ENCODE measurements at places on chromosomes 12 and 14.

DNA sequence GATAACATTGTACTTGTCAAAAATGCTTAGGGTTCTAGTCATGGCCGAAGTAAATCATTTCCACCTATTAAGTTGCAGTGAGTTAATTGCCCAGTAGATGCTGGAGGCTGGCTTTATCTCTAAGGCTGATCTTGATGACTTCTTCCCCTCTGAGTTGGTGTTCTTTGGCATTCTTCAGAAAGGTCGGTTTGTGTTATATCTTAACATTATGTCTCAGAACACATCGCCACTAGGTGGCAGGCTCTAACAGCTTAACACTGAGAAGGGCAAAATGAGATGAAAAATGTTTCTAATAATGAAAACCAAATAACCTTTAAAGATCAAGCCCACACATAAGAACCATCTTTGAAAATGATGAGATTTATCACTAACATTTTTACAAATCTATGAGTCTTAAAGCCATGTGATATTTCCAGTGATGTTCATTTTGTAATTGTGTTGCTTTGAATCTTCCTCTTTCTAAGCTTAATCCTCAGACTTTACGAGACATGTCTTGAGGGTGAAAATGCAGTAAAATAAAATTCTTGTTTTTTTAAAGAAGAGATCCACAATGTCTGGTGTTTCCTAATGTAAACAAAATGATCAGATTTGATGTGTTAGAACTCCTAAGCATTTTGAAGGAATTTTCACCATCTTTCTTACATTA lies 28.6 kb downstream of the SUDS3 start:
- DNase-seq, result peak; percentile 51

- no peak for DNase-seq
Measured at GRCh38 chr12:113049976-113050742, 6.4 kb upstream of the DTX1 start.

DNA sequence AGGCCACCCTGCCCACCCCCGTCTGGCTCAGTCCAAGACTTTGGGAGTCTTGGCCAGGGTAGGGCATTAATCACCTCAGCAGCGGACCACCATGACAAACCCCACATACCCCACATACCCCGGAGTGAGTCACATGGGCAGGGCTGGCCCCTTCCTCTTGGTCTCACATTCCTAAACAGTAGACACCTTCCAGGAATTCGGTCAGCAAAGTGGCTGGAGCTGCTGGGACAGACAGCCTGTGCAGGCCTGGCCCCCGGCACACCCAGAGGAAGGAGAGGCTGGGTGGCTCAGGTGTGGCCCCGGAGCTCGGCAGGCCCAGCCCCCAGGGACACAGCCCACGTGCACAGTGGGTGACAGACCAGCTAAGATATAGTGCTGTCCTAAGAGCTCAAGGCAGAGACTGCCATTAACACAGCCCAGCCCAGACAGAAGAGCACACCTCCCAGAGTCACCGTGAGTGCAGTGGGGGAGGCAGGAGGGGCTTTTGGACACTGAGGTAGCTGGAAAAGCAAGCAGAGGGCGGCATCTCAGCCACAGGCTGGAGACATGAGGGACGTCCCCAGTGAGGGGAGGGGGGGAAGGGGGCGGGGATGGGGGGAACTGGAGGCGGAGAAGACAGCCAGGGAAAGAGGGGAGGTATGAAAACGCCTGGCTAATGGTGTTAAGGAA lies 24.0 kb downstream of the CCDC85C start:
- no peak for DNase-seq

GRCh38 chr14:60632777-60633176 lies 16.5 kb downstream of the SIX1 start:
- no peak for DNase-seq

DNA sequence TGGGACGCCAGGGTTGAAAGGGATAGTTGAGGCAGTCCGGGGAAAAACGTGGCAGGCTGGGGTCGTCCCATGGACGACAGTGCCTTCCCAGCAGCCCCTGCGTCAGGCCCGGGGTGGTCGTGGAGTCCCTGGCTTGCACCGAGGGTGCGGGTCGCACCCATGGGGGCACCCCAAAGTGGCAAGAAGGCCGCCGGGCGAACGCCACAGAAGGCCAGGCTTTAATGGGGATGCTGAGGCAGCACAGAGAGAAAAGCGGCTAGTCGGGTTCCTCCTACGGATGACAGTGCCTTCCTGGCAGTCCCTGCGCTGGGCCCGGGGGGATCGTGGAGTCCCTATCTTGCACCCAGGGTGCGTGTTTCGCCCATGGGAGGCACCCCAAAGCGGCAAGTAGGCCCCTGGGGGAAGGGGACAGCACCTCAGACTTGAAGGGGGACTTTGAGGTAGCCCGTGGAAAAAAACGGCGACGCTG lies 158.6 kb upstream of the ALG10B start:
- no peak for DNase-seq

DNA sequence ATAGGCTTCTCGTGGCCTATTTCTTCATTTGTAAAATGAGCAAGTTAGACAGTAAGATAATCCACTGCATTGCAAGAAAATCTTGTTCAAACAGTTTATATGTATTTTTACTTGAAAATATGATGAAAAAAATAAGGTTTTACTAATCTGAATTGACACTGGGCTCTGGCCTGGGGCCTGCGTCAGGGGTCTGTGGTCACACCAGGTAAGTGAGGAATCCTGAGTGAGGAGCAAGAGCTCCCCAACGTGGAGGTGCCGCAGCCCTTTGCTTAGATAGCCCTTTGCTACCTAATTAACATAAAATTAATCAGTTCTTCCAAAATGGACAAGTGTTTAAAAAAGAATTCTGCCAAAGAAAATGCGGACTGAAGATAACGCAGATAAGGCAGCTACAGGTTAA lies 39.1 kb upstream of the STAB2 start:
- no peak for DNase-seq

GRCh38 chr12:30529489-30530269 lies 166.0 kb downstream of the IPO8 start:
- no peak for DNase-seq

DNA sequence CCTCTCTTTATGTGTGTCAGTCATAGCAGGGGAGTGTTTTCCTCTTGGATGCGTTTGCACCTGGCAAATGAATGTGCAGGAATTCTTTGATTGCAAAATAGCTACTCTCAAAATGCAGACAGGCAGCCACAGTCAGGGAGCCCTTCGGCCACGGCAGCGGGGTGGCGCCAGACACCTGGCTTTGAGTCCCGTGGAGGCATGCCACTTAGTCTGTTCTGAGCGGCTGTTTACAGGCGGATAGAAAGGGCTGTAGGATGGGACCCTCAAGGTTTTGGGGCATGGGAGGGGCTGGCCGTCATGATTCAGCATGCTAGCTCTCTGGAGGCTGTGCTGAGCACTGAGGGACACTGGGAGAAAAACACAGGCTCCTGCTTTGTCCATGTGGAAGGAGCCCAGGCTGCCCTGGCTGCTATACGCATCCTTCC lies 117.1 kb downstream of the SLC25A47 start:
- peak; percentile 86 for DNase-seq

DNA sequence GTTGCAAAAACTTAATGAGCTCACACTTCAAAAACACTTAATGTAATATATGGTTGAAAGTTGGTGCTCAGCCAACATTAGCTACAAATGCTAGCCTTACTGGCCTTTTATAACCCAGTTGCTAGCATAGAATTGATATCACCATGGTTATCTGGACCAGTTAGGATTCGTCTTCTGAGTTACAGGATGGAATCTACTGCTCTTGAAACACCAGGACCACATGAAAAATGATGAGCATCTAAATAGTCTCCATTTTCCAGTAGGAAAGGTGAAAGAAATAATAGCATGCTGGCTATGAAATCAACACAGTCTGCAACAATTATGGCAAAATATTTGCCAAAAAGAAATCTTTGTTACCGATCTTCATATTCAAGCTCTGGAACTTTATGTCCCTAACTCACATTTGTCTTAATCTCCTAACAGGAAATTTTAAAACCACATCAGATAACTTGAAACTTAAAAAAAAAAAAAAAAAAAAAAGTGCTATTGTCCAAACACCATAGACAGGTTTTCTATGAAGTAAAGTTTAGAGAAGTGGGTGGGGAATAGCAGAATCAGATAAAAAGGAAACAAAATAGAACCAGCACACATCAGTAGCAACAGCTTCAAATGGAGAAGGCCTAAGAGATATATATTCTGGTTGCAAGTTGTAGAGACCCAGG lies 12.6 kb upstream of the CD69 start:
- no peak for DNase-seq

DNA sequence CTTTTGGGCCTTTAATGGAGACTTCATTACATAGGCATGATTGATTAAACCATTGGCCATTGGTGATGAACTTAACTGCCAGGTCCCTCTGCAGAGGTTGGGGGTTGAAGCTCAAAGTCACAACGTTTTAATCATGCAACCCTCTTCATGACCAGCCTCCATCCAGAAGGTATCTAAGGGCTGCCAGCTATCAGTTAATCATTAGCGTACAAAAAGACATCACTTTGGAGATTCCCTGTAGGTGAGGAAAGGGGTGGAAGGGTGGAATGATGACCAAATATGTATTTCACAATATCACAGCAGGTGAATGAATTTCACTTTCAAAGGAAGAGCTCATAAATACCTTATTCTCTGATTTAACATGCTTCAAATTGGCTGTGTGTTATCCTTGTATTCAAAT lies 92.0 kb downstream of the MIPOL1 start:
- no peak for DNase-seq

DNA sequence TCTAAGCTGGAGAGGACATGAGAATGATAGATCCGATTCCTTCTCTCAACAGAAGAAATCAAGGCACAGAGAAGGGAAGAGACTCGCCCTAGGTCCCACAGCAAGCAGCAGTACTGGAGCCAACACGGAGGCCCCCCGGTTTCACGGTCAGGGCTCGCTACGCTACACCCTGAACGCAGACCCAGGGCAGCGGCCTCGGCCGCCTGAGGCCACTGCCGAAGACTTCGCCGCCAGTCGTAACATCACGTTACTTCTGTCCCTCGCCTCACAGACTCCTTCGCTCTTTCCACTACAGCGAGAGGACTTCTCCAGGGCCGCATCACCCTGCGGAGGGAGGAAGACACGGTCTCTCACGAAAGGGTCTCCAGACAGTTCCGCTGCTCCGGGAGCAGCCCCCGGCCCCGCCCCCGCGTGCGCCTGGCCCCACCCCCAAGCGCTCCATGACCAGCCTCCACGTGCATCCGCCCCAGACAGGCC lies 411 bp upstream of the DCAF4 start:
- no peak for DNase-seq

DNA sequence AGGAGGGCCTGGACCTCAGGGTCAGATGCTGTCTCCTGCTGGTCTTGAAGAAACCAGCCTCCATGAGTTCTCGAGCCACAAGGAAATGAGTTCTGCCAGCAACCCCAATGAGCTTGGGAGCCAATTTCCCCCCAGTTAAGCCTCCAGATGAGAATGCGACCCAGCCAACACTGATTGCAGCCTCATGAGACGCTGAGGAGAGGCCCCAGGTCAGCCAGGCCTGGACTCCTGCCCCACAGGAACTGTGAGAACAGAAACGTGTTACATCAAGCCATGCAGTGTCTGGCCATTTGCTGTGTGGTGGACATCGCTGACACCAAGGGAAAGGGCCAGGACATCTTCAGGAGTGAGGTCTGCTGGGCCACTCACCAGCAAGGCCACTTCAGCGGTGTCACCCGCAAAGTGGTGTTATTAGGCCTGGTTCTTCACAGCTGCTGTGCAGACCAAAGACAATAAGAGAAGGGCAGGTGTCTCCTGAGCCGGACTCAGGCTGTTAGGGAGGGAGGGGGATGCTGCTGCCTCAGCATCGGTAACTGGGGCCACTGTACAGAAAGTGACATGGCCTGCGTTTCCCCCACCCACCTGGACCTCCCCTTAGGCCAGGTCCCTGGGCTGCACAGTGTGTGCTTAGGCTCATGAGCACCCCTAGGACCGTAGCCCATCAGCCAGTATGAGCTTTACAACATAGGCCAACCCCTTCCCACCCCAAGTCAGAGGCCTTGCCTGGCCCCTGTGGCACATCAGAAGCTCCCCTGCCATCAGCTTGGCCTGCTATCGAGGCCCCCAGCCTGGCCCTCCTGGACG lies 272.4 kb upstream of the RTL1 start:
- peak; percentile 10 for DNase-seq

GRCh38 chr14:86299994-86300393 lies 770.0 kb downstream of the FLRT2 start:
- no peak for DNase-seq

GRCh38 chr12:10301103-10301502 lies 6.6 kb upstream of the KLRD1 start:
- no peak for DNase-seq

DNA sequence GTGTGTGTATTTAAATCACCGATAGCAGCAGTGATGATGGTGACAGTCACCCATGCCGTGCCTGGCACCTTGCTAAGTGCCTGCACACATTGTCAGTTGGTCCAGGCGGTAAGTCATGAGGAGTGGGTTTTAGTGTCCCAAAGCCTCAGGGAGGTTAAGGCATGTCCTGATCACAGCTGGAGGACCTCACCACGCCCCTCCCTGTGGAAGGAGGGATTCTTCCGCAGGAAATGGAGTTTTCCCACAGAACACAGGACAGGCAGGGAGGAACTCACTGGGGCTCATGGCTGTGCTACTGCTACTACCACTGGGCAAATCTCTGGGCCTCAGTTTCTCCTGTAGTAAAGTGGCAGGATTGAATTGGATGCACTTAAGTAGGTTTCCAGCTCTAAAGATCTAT lies 142.3 kb downstream of the CACNA1C start:
- DNase-seq, result no peak

GRCh38 chr12:97024393-97024792 lies 117.3 kb downstream of the NEDD1 start:
- no peak for DNase-seq

DNA sequence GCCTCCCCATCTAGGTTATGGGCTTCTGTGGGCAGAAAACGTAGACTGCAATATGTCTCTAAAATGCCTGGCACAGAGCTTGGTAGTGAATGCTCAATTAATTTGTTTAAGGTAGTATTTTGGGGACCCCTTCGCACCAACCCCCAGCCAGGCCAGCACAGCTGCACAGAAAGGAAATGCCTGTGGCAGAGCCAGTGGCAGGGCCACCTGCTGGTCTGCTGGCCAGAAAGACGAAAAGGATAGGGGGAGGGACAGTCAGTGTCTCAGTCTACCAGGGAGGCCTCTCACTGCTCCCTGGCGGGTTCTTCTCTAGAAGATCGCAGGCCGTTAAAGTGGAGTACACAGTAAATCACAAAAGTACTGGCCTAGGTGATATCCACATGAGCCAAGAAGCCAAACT lies 3.5 kb downstream of the RAB15 start:
- DNase-seq, result no peak

- DNase-seq, result no peak
Measured at GRCh38 chr14:58821421-58821820, 183.7 kb downstream of the DACT1 start.

- DNase-seq, result peak; percentile 74
Measured at GRCh38 chr12:2583091-2583497, 211.7 kb upstream of the FKBP4 start.

GRCh38 chr12:4269279-4269991 lies 4.1 kb upstream of the CCND2 start:
- peak; percentile 94 for DNase-seq
